ENCODE measurements at places on chromosomes 1 and 21.

DNA sequence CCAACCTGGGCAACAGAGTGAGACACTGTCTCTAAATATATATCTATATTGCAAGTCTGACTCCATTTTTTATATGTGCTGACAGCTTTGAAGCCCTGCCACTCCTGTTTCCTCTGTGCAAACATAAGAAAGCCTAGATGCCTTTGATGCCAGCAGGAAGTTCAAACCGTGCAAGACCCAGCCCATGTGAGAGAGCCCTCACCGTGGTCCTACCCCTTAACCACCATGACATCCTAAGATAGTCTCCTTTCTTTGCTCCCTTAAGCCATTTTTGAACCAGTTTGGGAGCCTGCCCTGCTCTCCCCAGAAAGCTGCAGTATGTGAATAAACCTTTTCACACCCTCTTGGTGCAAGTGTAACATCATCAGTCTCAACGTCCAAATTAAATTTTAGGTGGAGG is 3.7 kb upstream of the DIPK1A start:
- DNase-seq = no peak

- DNase-seq = no peak
Observed at GRCh38 chr1:98331243-98331642, 330.3 kb upstream of the SNX7 start.

- DNase-seq = no peak
Observed at GRCh38 chr1:219772265-219773036, 155.9 kb downstream of the SLC30A10 start.

DNA sequence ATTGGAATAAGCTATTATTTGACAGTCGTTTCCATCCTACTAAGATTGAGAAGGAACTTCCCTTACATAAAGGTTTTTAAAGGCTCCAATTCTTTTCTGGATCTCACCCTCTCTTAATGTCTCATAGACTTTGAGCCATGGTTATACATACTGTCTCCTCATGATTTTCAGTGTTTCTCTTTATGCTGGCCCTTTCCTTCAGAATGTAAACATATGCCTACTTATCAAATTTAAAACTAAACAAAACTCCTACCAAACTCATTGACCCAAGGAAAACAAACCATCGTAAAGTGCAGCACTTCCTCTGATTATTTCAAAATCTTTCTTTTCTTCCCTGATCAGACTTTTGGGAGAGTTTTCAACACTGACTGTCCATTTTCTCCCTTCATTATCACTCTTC is 163.4 kb upstream of the DPYD start:
- DNase-seq = no peak

DNA sequence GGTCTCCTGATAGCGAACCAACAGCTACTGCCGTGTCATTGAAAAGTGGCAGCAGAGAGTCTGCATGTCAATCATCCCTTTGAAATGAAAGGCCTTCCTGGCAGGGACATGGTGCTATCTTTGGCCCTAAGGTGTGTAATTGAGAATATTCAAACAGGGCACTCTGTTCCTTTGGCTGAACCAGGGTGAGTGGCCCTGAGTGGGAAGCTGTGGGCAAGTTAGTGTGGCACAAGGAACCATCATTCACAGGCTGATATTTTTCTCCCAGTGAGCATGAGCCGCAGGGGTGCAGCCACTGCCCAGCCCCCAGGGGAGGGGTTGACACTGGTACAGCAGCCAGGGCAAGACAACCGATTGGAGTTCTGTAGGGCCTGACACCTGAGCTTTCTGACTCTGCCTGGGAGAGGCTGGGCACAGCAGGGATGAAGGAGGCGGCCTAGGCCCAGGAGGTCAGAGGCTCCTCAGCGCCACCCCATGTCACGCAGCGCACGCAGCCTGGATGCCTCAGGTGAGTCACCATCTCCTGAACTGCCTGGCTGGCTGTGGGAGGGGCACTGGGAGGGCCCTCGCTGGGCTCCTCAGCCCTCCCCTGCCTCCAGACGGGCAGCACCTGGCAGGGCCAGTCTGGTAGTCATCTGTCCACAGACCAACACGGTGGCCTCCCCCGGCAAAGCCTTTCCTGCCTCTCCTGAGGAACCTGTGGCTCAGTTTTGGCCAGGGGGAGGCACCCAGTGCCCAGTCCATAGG is 13.2 kb downstream of the QSOX1 start:
- DNase-seq = no peak

All from activated CD4-positive, CD25-positive, alpha-beta regulatory T cell treated with anti-CD3 and anti-CD28 coated beads, Interleukin-2, amount 50 U/mL, for 72 hours (primary cell).